ENCODE measurements at places on chromosomes 13 and 19.

DNA sequence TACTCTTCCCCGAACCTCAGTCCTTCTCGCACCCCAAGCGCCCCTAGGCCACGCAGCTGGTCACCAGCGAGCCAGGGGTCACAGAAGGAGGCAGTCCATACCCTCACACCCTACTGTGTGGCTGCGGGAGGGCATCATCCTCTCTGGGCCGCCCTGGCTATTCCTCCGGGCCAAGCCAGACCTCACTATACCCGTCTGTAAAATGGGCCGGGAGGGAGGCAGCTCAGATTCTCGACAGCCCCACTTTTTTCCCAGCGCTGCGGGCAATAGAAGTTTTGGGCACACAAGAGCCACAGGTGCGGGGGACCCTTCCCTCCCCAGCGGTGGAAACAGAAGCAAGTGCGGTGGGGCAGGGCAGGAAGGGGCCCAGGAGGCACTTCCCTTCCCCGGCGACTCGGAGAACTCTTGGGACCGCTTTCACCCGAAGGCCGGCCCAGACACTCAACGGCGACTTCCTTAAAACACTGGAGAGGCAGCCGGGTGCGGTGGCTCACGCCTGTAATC lies 5.6 kb upstream of the ARRDC2 start:
- peak overlapping the region; percentile 82 for H3K4me3 ChIP-seq
- no peak for DNase-seq

- H3K27me3 ChIP-seq, result no peaks in the 10 kb centered on the region
- peak overlapping the region; percentile 89 for H3K4me3 ChIP-seq
- peak overlapping the region; percentile 93 for H3K27ac ChIP-seq
- peaks cover 11% of the 10 kb centered on the region for H3K4me1 ChIP-seq
- DNase-seq, result peak; percentile 70
Measured at GRCh38 chr19:49149652-49150105, 5.5 kb downstream of the HRC start.

DNA sequence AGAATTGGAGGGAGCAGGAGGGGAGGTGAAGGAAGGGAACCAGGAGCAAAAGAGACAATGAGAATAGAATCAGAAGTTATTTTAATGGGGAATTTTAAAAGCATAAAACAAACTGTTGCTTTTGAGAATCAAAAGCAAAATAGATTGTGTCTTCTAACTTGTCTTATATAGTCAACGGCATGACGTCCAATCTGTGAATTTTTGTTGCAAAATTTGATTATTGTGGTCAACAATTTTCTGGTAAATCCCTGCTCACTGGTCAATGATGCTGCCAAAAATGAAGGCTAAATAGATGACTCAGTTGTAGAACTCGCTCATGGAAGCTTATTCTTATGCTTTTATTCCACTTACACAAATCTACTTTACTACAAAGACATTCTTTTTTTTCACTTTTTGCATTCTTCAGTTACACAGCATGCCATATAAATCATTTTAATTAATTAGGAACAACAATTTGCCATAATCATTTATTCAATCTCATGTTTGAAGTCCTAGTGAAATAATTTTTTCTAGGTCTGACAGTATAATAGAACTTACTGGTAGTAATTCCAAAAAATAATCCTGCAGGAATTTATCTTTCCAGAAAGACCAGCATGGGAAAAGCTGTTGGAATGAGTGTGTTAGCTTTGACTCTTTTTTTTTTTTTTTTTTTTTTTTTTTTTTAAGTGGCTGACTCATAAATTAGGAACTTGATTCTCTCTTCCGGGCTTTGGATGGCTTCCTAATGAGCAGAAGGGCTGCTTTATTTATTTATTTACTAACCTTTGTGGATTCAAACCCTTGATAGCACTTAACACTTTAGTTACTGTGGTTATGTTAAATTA lies 256.9 kb downstream of the SPRY2 start:
- H3K27ac ChIP-seq, result no peak overlapping the region
- no peaks in the 10 kb centered on the region for H3K36me3 ChIP-seq
- DNase-seq, result no peak
- no peak overlapping the region for H3K4me3 ChIP-seq
- H3K4me1 ChIP-seq, result no peaks in the 10 kb centered on the region

GRCh38 chr19:10114651-10115391 lies 3.3 kb downstream of the P2RY11 start:
- H3K27ac ChIP-seq, result no peak overlapping the region
- peaks cover 4% of the 10 kb centered on the region for H3K4me1 ChIP-seq
- H3K27me3 ChIP-seq, result no peaks in the 10 kb centered on the region

DNA sequence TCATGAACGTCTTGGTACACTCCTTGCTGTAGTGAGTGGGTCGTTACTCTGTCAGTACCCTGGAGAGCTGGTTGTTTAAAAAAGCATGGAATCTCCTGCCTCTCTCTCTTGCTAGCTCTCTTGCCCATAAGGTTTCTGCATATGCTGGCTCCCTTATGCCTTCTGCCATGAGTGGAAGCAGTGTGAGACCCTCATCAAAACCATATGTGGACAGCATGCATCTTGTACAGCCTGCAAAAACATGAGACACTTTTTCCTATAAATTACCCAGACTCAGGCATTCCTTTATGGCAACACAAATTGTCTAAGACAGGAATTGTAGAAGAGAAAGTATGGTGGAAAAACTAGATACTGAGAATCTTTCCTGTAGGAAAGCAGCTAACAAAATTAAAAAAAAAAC lies 516.3 kb downstream of the SLITRK6 start:
- peaks cover 7% of the 10 kb centered on the region for H3K27me3 ChIP-seq
- no peak overlapping the region for H3K4me3 ChIP-seq
- H3K36me3 ChIP-seq, result no peaks in the 10 kb centered on the region
- H3K4me1 ChIP-seq, result no peaks in the 10 kb centered on the region
- DNase-seq, result no peak

- DNase-seq, result no peak
- no peak overlapping the region for H3K27ac ChIP-seq
- no peaks in the 10 kb centered on the region for H3K4me1 ChIP-seq
- no peak overlapping the region for H3K4me3 ChIP-seq
- no peaks in the 10 kb centered on the region for H3K36me3 ChIP-seq
Measured at GRCh38 chr19:40139533-40140287, 49.0 kb upstream of the ZNF780A start.

- no peak overlapping the region for H3K27ac ChIP-seq
- H3K36me3 ChIP-seq, result no peaks in the 10 kb centered on the region
- no peak for DNase-seq
- no peaks in the 10 kb centered on the region for H3K27me3 ChIP-seq
Measured at GRCh38 chr19:28244966-28245365, 968.0 kb downstream of the UQCRFS1 start.

DNA sequence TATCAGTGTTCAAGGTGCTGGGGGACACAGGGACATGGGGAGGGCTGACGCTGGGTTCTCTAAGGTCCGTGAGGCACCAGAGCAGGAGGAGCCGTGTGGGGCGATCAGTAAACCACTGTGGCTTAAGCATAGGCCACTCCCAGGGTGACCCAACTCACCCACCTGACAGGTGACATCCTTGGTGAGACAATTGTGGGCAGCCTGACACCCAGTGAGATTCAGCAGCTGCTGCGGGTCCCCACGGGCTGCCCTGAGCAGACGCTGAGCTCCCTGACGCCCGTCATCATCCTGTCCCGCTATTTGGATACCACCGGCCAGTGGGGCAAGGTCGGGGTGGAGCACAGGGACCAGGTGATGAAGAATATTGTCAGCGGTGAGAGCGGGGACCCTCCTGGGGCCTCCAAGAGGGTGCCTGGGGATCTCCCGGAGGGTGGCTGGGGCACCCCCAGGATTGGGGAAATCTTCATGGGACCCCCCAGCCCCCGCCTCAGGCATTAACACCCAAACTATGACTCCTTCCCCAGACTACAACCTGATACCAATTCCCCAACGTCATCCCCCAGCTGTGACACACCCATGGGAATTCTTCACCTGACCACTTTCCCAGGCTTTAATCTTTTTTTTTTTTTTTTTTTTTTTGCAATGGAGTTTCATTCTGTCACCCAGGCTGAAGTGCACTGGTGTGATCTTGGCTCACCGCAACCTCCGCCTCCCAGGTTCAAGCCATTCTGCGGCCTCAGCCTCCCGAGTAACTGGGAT lies 33.3 kb upstream of the SHFL start:
- H3K36me3 ChIP-seq, result peaks cover 12% of the 10 kb centered on the region
- no peaks in the 10 kb centered on the region for H3K4me1 ChIP-seq
- DNase-seq, result no peak
- H3K4me3 ChIP-seq, result no peak overlapping the region
- H3K27ac ChIP-seq, result no peak overlapping the region
- H3K27me3 ChIP-seq, result no peaks in the 10 kb centered on the region

DNA sequence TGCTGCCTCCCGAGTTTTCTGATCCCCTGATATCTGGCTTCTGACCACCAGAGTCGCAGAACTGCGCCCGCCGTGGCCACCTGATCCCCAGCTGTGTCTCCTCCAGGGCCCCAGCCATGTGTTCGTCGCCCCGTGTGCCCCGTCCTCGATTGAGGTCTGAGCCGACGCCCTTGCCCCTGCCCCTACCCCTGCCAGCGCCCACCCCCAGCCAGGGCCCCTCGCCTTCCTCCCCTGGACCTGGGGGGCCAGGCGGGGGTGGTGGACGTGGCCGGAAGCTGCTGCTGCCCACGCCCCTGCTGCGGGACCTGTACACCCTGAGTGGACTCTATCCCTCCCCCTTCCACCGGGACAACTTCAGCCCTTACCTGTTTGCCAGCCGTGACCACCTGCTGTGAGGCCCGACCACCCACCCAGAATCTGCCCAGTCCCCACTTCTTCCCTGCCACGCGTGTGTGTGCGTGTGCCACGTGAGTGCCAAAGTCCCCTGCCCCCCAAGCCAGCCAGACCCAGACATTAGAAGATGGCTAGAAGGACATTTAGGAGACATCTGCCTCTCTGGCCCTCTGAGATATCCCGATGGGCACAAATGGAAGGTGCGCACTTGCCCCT lies 9.2 kb downstream of the PLPPR2 start:
- no peak for DNase-seq
- H3K4me3 ChIP-seq, result no peak overlapping the region
- no peak overlapping the region for H3K27ac ChIP-seq
- H3K4me1 ChIP-seq, result peaks cover 16% of the 10 kb centered on the region
- no peaks in the 10 kb centered on the region for H3K27me3 ChIP-seq
- peaks cover 8% of the 10 kb centered on the region for H3K36me3 ChIP-seq

DNA sequence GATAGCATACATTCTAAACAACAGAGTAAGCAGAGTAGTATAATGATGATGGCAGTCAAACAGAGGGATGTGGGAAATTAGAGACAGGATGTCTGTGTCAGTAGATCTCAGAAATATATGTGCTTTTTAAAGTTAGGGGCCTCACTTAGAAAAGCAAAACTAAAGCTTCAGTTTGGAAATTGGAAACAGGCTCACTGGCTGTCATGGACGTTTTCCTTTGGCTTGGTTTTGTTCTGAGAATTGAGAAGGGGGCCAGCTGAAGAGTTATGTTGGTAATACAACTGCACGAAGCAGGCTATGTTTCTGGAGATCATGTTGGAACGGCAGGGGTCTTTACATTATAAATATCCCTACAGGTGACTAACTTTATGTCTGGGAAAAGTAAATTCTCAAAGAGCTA lies 261.3 kb downstream of the LMO7 start:
- no peak overlapping the region for H3K27ac ChIP-seq
- no peak overlapping the region for H3K4me3 ChIP-seq
- H3K27me3 ChIP-seq, result no peaks in the 10 kb centered on the region
- no peaks in the 10 kb centered on the region for H3K4me1 ChIP-seq
- no peak for DNase-seq
- H3K36me3 ChIP-seq, result no peaks in the 10 kb centered on the region

- DNase-seq, result no peak
- H3K4me3 ChIP-seq, result no peak overlapping the region
- H3K36me3 ChIP-seq, result no peaks in the 10 kb centered on the region
- no peak overlapping the region for H3K27ac ChIP-seq
- no peaks in the 10 kb centered on the region for H3K27me3 ChIP-seq
- no peaks in the 10 kb centered on the region for H3K4me1 ChIP-seq
Measured at GRCh38 chr13:85497652-85498051, 301.6 kb downstream of the SLITRK6 start.

DNA sequence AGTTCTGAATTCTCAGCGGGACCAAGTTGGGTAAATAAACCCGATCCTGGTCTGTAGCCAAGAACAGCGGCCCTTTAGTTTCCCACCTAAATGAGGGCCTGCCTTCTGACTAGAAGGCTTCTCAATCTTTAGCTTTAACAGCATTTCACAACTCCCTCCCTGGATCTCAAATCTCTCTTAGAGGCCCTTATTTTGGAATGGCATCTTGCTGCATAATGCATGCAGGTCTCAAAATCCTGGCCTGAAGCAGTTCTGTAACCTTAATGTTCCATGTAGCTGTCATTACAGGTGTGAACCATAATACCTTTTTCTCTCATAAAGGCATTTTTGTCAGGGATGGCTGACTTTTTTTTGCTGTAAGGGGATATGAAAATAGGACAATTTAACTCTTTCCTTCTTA lies 29.5 kb downstream of the ZNF90 start:
- no peak overlapping the region for H3K4me3 ChIP-seq
- H3K27ac ChIP-seq, result no peak overlapping the region
- H3K4me1 ChIP-seq, result no peaks in the 10 kb centered on the region
- DNase-seq, result no peak
- H3K36me3 ChIP-seq, result no peaks in the 10 kb centered on the region

DNA sequence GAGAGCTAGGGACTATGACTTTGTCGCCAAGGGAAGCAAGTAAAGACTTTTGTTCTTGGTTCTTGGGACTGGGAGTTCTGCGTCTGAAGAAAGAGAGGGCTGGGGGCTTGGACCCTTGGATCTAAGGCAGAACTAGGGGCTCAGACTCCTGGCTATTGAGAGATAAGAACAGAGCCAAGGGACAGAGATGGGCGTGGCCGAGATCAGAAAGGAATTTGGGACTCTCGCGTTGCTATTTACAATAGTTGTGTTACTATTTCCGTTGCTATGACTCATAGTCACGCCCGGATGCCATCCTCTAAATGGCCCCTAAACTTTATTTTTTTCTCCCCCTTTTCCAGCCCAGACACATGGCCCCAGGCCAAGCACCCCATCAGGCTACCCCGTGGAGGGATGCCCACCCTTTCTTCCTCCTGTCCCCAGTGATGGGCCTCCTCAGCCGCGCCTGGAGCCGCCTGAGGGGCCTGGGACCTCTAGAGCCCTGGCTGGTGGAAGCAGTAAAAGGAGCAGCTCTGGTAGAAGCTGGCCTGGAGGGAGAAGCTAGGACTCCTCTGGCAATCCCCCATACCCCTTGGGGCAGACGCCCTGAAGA lies 759 bp downstream of the PPP1R15A start:
- DNase-seq, result peak; percentile 73
- H3K4me1 ChIP-seq, result peaks cover 30% of the 10 kb centered on the region
- peak overlapping the region; percentile 79 for H3K4me3 ChIP-seq

- H3K27ac ChIP-seq, result no peak overlapping the region
- no peaks in the 10 kb centered on the region for H3K27me3 ChIP-seq
- H3K36me3 ChIP-seq, result peaks cover 4% of the 10 kb centered on the region
- no peak overlapping the region for H3K4me3 ChIP-seq
- DNase-seq, result no peak
- peaks cover 38% of the 10 kb centered on the region for H3K4me1 ChIP-seq
Measured at GRCh38 chr13:97283888-97284287, 61.8 kb downstream of the MBNL2 start.

- H3K27ac ChIP-seq, result no peak overlapping the region
- H3K36me3 ChIP-seq, result peaks cover 28% of the 10 kb centered on the region
- peaks cover 9% of the 10 kb centered on the region for H3K4me1 ChIP-seq
- H3K4me3 ChIP-seq, result no peak overlapping the region
Measured at GRCh38 chr19:40232479-40232878, 6.0 kb upstream of the CCNP start.

All from liver (tissue), 10 donors.